ENCODE measurements at places on chromosomes 12 and 14. TPM values are rescaled to one million over a fixed set of nuclear protein-coding genes. Genes with fewer than 3 reads are reported as not detected.

The CDKN3 gene
- 5.3 TPM for total RNA-seq

The DCAF5 gene
- total RNA-seq: 33.8 TPM

The ERBB3 gene
- 2.0 TPM for total RNA-seq

The TMEM132D gene
- 4.1 TPM for total RNA-seq

The KRT79 gene
- not detected for total RNA-seq

The TECPR2 gene
- 8.6 TPM for total RNA-seq

DNA sequence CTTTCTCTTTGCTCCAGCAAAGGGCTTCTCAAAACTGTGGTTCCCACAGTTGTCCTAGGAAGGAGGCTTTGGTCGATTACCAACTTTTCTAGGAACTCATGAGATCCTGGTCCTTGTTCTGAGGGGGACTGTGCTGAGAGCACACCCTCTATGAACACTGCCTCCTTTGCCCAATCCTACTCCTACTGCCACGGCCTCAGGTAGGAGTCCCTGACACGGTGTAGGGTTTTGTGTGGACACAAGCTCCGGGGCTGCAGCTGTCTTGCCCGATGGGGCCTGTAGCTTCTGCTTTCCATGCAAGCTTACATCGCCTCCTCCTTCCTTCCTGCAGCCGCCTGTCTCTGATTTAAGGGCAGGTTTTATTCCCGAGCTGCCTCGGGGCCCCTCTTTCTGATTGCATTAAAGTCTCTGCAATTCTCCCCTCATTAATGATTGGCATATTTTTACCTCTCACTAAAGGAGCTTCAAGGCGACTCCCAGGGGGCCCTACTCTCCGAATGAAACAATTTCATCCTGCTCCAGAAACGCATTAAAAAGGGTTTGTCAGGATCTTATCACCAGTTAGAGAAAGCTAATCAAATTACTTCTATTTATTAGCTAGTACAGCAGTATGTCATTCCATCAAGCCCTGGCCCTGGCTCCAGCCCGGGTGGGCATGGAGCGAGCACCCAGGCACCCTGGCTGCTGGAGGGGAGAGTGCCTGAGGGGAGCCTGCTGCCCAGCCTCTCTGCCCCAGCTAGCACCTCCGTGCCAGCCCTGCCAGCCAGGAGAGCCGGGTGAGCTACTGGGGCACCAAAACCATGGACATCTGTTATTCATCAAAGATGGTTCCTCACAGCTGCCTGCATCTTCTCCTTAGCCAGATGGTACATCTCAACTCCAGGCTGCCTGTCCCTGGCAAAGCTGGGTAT, 38.0 kb upstream of the ESRRB start:
- no peak for DNase-seq

DNA sequence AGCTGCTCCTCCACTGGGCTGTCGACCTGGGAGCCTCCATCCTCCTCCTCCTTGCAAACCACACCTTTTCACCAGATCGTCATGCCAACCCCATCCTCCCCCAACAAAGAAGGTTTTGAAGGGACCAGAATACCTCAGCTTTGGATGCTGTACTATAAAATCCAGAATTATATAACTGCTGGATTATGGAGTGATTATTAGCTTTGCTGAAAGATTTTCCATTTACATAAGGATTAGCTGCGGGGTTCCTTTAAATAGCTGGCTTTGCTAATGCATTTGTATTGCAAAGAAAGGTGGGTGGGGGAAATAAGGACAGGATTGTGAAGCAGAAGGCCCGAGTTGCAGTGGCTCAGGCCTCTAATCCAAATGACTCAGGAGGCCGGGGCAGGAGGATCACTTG, 36.6 kb downstream of the ESRRB start:
- DNase-seq: no peak

DNA sequence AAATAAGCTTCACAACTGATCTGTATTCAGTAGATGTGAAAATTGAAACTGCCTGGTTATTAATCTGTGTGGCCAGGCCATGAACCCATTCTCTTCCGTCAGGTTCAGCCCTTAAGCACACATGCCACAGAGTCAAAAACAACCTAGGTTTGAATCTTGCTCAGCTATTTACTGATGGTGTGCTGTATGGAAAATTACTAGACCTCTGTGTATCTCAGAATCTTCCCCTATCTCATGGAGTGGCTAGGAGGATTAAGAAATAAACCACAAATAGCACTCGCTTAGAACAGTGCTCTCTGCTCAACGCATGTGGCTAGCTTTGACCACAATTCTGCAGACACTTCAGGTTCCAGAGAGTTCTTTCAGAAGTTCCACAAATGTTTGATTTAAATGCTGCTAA, 240.7 kb upstream of the PLEKHG7 start:
- no peak for DNase-seq

DNA sequence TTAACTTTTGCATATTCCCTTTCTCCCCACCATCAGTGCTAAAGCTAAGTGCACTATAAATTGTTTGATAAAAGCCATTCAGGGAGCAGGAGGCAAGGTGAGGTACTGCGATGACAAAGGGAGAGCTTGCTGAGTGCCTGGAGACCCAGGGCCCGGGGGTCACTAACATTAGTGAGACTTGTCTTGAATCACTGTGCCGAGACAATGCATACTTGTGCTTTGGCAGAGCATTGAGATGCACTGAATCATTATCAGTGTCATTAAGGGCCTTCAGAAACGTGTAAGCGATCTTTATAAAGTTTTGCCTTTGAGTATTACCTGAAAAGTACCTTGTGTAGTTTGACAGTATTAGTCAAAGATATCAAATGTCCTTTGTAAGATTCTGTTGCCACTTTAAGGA, 447.5 kb downstream of the PCNX1 start:
- no peak for DNase-seq

DNA sequence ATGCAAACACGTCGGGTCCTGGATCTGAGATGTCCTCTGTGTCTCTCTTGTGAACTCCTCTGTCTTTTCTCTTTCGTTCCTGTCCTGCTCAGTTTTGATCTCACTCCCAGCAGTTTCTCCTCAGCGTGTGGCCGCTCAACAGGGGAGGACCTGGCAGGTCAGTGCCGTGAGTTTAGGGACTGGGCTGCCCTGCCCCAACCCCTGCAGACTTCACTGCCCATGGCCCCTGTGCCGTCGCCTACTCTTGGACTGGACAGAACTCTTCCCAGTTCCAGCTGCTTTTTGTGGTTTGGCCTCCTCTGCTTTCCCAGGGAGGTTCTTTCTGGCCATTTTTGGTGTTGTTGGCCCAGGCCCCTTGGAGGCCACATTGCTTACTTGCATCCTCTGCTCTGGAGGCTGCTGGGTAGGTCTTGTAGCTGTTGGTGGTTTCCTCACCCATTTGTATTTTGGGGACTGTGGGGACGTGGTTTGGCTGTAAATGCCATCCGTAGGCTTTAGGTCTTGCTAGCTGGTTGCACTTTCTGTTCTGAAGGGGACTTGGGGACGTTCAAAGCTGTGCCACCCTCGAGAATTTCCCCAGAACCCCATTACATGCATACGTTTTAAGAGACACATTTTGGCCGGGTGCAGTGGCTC, 20.0 kb upstream of the DNAH10 start:
- no peak for DNase-seq

DNA sequence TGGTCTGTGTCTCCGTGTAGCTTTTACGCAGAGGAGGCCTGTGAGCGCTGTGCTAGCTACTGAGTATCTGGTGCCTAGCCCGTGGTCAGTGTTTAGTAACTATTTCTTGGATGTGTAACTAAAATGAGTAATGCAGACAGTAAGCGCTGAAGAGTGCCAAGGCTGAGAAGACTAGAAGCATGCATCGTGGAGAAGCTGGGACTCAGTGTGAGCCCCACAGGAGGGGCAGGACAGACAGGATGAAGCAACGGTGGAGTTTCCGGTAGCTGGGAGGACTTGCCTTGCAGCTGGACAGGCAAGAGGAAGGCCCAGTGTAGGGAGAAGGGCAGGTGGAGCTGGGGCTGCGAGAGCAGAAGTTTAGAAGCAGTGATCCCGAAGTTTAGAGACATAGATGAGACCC, 233.4 kb upstream of the FKBP4 start:
- DNase-seq: no peak

GRCh38 chr12:2243275-2243674, 190.5 kb downstream of the CACNA1C start:
- no peak for DNase-seq

DNA sequence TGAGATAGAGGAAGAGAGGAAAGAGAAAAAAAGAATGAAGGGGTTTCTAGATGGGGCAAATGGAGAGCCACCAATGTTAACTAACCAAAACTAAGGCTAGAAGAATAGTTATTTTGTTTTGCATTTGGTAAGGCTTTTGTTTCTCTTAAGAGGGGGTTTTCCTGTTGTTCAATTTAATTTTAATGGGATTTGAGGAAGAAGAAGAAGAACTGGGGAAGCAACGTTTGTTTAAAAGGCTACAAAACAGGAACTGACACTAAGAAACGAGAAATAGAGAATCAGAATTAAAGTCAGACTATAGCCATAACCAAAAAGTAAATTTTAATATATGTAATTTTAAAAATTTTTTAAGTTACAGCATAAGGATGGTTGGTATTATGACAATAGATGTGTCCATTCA, 13.7 kb downstream of the TXNDC16 start:
- DNase-seq: no peak
